Hippocampal formation (tissue), 2 donors: ENCODE measurements at places on chromosomes 2 and 18.

GRCh38 chr2:25286025-25286400 lies 55.7 kb downstream of the DNMT3A start:
- no peak for DNase-seq

GRCh38 chr2:176106581-176107539 lies at the start of gene HOXD11:
Gene HOXD11 (plus strand): TSS chr2:176107280. CDS start chr2:176107356, 76 bp downstream.
- DNase-seq = no peak

DNA sequence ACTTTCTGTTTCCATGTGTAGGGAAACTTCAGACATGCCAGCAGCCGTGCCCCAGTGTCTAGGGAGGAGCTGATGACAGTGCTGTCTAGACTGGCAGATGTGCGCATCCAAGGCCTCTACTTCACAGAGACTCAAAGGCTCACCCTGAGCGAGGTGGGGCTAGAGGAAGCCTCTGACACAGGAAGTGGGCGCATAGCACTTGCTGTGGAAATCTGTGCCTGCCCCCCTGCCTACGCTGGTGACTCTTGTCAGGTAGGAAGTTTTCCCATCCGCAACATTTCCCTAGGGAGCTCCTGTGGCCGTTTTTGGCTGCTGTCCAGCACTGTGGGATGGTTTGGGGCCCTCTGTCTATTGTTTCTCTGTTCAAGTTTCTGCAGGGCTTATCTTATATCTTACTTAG lies 143.1 kb upstream of the TTC39C start:
- no peak for DNase-seq

DNA sequence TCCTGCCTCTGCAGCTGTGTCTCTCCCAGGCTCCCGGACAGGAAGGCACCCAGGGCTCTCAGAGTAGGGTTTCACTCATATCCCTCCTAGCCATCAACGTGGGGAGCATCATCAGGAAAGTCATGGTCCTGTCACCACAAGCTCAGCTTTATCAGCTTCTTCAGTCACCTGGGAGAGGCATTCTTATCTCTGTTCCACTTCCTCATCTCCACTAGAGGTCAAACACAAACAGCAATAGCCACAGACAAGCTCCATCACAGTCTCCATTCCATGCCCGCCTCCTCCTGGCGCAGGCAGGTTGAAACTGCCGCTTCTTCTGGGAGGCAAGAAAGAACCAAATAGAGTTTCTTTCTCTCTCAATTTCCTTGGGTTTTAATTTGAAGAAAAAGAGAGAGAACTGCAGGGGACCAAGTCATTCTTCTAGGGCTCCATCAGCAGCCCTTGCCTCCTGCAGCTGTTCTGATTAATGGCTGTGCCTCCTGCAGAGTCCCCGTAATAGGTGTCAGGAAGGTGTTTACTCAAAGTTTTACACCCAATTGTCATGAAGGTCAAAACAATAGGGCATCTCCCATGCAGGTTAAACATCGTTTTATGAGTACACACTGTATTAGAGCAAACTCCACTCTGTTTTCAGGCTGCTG lies 377.9 kb downstream of the TMEM182 start:
- DNase-seq = no peak

DNA sequence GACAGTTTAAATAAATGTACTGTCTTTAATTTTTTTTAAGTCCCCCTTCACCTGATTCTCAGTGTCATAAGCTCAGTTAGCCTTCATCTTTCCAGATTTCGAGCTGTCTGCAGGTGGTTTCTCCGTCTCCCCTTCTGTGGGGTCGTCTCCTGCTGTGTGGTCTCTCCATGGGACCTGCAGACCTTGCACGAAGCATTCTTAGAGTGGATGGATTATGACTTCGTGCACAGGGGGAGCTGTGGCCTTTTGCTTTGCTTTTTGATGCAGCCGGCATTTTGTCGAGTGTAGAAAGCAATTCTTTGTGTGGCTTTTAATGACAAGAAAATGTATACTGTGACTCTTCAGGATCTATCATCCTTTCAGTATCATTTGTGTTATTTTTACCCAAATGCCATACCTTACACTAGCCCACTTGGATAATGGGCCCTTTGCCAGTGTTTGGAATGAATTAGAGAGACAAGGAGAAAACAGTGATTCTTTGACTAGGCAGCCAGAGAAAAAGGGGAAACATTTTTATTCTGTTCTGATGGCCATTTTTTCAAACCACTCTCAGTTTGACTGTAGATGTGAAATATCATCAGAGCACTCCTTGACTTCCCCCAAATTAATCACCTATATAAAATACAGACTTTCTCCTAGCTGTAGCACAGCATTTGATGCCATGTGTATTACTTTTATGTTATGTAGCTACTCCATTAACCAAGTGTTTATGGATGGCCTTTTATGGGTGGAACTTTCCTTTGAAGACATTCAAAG lies 54.3 kb downstream of the ITGA6 start:
- DNase-seq = no peak

DNA sequence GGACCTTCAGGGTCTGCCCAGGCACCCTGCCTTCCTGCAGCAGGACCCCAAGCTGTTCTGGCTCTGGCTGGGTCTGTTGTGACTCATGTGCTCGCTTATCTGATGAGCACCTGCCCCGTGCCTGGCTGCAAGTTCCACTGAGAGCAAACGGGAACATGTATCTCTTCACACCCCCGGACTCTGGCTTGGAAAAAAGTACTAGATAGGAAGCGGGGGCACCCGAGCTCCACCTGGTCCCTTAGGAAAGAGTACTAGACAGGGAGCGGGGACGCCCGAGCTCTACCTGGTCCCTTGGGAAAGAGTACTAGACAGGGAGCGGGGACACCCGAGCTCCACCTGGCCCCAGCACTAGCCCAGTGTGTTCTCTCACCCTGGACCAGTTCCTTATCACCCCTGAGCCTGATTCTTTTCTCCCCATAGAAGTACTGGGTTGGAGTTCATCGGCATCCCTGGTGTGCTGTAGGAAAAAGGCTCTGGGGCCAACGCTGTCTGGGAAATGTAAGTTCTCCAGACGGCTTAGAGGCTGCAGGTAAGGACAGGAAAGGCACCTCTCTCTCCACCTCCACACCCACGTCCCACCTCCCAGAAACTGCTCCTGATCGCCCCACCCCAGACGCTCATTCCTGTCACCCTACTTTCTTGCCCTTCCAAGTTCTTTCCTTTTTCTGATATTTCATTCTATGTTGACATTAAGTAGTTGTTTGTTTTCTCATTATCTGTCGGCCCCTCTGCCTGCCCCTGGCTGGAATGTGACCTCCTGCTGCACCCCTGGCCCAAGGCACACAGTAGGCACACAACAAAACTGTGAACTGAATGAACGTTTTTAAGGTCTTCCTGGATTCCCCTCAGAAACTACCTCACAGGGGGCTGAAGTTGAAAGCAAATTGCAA lies 40.2 kb downstream of the HDAC4 start:
- DNase-seq = no peak

- DNase-seq = no peak
Measured at GRCh38 chr18:41870191-41870590, 84.8 kb upstream of the PIK3C3 start.

DNA sequence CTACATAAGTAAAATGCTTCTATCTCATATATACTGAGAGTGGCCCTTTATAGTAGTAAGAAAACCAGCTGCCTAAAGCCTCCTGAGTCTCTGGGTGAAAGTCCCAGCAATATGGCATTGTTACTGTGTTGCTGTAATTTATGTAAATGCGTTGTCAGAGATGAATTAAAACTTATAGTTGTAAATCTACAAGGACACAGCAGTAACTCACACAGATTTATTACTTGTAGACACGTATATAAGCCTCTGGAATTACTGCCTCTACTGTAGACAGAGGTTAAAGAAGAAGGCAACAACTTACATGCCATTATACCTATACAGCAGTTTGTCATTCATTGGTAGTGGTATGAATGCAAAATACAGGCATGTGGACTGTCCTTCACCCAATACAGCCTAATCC lies 169.1 kb upstream of the BOD1L2 start:
- no peak for DNase-seq

DNA sequence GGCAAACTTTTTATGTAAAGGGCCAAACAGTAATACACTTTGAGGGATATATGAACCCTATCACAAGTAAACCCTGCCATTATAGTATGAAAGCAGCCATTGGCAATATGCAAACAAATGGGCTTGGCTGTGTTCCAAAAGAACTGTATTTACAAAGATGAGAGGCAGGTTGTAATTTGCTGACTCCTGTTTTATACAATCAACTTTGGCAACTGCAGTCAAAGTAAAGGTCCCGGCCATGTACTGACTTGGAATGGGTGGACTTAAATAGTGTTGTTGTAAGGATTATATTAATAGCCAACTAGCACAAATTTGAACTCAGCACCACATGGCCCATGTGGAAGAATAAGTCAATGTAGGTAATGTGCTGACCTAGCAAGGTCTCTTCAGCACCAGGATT lies 223.4 kb downstream of the WDPCP start:
- DNase-seq = no peak

DNA sequence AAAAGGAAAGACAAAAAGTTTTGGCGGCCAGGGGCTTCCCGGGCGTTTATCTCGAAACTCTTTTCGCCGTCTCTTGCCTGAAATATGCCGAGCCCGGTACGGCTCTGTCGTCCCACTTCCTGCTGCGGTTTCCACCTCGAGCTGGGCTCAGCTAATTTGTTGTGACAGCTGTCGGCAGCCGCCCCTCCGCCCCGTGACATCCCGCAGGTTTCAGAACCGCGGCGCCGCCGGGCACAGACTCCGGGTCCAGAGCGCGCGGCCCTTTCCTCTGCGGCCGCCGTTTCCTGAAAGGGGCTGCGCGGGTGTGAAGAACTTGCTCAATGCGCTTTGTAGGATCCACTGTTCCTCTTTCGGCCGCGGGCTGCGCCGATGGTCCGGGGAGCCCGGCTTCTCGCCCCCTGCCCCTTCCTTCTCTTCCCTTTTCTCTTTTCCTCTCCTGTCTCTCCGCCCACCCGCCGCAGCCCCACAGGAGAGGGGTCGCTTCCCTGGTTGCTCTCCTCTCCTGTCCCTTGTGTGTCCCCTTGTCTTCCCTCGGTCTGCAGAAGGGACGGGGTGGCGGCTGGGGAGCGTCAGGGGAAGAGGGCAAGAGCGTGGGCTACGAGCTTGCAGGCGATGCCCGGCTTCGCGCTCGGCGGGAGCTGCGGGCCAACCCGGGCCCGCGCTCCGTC lies 648 bp downstream of the ARID5A start:
- no peak for DNase-seq
